Myocyte (in vitro differentiated cells): ENCODE measurements at places on chromosomes 3 and 15. TPM values are rescaled to one million over a fixed set of nuclear protein-coding genes. Genes with fewer than 3 reads are reported as not detected.

The NME9 gene
- total RNA-seq = not detected in 2 replicates

The RHOV gene
- 0.10 TPM in 1 of 2 replicates, not detected in the other for total RNA-seq

The C3orf85 gene
- total RNA-seq = not detected in 2 replicates

The TEX55 gene
- not detected in 2 replicates for total RNA-seq

The XCR1 gene
- total RNA-seq = not detected in 2 replicates

- peak; percentile 55 for DNase-seq
These were observed 37.6 kb upstream of the DUSP7 start for GRCh38 chr3:52093756-52094545.

- no peak for DNase-seq
These were observed 39.1 kb upstream of the OSBPL11 start for GRCh38 chr3:125634336-125634950.

GRCh38 chr15:25176991-25177954 is 222.5 kb downstream of the SNRPN start:
- no peak for DNase-seq

DNA sequence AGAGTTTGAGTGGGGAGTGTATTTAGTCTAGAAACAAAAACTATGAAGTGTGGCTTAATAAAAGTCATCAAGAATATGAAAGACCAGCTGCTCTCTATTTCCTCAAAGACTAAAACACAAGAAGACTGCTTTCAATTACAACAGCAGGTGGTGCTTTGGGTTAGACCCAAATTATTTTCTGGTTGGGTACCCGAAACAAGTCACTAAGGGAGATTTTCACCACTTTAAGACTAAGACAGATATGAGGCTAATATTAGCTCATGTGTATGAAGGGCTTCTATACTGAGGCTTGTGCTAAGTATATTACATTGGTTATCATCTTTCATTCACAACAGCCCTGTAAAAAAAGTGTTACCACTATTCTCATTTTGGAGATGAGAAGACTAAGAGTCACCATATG is 43.1 kb downstream of the COL8A1 start:
- DNase-seq = peak; percentile 72

DNA sequence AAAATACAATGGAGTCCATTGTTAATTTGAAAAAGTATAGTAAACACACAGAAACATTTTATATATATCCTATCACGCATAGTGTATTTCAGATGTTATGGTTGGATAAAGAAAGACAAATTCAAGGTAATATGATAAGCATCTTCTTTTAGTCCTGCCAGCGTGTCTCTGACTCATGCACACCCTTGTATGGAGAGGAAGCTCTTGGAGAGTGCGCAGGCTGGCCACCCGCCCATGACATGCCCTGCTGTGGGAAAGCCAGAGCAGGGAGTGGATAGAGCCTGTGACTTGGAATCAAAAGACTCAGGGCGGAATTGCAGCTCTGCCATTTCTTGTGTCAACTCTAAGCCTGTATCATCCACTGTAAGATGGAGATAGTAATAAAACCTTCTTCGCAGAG is 23.0 kb upstream of the COPG1 start:
- DNase-seq = peak; percentile 98
